ENCODE measurements at places on chromosomes 1 and 21.
A peak's percentile ranks its signal among the peaks of the same experiment; 100 is the strongest.

GRCh38 chr1:157135646-157136045 is 2.5 kb downstream of the ETV3 start:
- DNase-seq, result no peak

- no peak for DNase-seq
These were observed 235.3 kb upstream of the DMRTA2 start for GRCh38 chr1:50658459-50659076.

- DNase-seq, result no peak
These were observed 184.6 kb upstream of the NRIP1 start for GRCh38 chr21:15249285-15249993.

DNA sequence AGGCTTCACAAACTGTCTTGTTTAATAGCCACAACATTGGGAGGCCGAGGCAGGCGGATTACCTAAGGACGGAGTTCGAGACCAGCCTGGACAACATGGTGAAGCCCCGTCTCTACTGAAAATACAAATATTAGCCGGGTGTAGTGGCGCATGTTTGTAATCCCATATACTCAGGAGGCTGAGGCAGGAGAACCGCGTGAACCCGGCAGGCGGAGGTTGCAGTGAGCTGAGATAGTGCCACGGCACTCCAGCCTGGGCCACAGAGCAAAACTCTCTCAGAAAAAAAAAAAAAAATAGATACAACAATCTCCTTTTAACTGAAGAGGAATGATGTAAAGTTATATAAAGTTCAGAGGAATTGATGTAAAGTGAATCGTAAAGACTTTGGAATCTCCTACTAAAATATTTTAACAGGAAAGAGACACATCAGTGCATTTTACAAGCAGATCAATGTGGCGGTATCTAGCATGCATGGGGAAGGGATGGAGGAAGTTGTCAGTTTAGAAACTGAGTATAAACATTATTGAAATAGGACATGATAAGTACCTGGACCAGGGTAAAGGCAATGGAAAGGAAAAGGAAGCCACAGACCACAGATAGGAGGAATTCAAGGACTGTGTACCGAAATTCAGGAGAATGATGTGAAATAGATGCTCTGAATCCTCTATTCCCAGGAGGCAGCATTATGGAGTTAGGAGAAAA is 41.5 kb downstream of the PTPRC start:
- DNase-seq, result no peak

GRCh38 chr21:32335601-32336575 is 37.2 kb downstream of the MRAP start:
- peak; percentile 36 for DNase-seq

All from neural crest cell (in vitro differentiated cells).